H9 (cell line): ENCODE measurements at places on chromosomes 13 and 19. TPM values are rescaled to one million over a fixed set of nuclear protein-coding genes. Genes with fewer than 3 reads are reported as not detected.

DNA sequence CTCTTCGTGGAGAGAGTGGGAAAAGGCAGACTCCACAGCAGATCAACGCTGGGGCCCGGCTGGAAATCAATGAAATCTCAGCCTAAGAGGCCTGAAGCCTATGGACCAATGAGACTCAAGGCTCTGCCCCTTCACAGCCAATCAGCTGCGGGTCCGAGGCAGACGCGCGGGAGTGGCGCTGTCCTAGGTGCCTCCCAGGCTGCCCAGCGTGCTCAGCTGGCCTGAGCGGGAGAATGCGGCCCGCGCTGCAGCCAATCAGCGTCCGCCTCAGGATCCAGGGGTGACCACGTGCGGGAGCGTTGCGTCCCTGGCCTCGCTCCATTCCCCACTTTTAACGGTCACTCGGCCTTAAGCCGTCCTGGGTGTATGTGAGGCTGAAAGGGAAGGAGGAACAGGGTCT, at the start of gene ZBTB32:
TSS of gene ZBTB32 (plus strand) at position 341 of the 400 bp plus-strand sequence. CDS start 10,069 bp downstream, outside the sequence.
- DNase-seq: peak; percentile 87

DNA sequence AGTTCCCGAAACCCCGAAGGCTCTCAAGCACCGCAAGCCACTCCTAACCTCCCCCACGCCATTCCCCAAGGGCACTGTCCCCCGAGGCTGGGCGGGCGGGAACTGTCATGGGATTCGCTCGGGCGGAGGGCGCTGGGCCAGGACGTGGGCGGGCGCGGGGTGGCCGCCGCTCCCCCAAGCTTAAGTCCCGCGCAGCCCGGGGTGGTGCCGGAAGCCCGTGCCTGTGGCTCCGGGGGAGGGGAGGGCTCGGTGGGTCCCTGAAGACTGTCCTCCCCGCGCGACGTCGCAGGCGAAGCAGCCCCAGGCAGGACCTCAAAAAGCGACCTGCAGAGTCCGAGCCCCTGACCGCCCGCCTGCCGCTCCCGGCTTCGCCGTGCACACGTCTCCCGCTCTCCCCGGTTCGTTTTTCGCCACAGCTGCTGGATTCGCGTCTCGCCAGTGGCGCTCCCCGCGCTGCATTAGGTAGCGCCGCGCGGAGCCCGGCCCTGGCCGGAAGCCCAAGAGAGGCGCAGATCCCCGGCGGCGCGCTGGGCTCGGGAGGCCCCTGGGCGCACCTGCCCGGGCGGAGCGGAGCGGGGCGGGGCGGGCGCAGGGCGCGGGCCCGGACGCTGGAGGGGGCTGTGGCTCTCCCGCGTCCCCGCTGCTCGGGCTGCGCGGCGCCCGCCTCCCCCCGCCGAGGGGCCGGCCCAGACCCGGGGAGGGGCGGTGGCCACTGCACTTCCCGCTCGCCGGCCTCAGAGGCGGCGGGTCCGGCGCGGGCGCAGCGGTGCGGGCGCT, at the start of gene FARP1:
TSS of gene FARP1 (plus strand) at position 715 of the 777 bp plus-strand sequence. CDS start 70,149 bp downstream, outside the sequence.
- peak; percentile 78 for DNase-seq

LAIR1 gene
- not detected in 2 replicates for total RNA-seq

DNA sequence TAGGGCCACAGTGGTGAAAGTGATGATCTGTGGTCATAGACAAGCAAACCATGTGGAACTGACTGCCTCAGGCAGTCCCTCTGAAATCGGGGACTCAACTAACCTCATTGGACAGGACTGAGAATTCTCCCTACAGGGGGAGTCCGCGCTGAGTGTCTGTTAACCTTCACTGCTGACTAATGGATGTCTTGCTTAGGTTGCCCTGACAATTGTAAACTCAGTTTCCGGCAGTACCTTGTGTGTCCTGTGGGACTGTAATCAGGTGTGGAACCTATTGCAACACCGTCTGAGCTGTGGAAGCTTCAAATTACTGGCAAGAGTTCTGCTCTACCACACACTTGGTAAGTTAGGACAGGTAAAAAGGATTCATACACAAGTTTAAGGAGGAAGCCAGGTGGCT, 21.8 kb downstream of the ZNF77 start:
- peak; percentile 49 for DNase-seq

- no peak for DNase-seq
Observed at GRCh38 chr13:66840621-66841020, 389.5 kb downstream of the PCDH9 start.
